ENCODE measurements at places on chromosomes 11 and 22.
A peak's percentile ranks its signal among the peaks of the same experiment; 100 is the strongest.

GRCh38 chr11:27968461-27968860, 139.5 kb downstream of the KIF18A start:
- no peak for DNase-seq

DNA sequence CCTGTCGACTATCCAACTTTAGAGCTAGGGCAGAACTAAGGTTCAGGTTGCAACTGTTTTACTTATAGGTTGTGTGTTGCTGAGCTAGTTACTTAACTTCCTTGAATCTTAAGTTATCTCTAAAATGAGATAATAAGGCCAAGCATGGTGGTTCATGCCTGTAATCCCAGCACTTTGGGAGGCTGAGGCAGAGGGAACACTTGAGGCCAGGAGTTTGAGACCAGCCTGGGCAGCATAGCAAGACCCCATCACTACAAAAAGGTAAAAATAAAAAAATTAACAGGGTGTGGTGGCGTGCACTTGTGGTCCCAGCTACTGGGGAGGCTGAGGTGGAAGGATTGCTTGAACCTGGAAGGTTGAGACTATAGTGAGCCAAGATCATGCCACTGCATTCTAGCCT, 2.1 kb downstream of the ACCS start:
- no peak for DNase-seq

GRCh38 chr11:35158701-35159510, 19.9 kb downstream of the CD44 start:
- DNase-seq = no peak

DNA sequence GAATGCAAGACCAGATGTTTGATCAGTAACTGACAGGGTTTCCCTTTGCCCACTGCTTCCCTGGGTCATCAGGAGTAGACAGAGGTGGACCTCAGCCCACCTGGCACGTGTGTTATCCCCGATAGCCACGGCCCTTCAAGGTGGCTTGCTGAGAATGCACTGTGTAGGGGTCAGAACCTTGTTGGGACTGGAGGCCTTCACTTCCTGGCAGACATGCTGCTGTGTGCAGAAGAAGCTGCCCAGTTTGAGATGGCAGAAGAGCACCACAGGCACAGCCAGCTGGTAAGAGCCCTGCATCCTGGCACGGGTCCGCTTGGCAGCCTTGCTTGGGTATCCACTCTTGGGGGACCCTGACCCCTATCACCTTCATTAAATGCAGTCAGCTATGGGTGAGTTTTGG, 81.8 kb downstream of the SFI1 start:
- DNase-seq = no peak

GRCh38 chr11:111604392-111605009, 2.3 kb downstream of the SIK2 start:
- DNase-seq = no peak

GRCh38 chr11:121829159-121829643, 286.8 kb downstream of the BLID start:
- DNase-seq = no peak

DNA sequence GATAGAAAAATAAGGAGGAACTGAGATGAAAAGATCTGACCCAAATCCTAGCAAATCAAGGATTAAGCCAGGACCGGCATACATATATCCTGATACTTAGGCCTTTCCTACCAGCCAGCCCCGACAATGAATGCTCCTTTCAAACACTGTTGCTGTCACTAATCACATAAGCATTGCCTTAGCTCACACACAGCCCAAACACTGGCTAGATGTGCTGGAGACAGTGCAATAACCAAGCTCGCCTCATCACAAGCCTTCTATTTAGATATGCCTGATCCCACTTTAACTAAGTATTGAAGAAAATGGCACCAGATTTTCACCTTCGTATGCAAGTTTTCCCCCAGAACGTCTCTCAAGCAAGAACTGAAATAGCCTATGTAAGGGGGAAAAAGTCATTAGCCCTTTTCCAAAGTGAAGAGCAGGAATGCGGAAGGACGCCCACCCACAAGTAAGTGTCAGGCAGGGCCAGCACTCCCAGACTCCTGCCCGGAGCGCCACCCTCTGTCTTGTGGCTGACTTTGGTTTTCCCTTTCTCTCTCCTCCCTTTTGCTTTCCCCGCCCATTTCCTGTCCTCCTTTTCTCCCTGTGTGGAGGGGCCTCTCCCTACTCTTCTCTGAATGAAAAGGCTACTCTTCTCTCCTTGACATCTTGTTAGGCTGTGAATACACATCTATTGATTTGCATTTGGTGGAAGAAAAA, 8.9 kb upstream of the OPCML start:
- DNase-seq = no peak

GRCh38 chr11:129447654-129448239, 72.1 kb downstream of the BARX2 start:
- no peak for DNase-seq

GRCh38 chr22:23168391-23169042, 11.8 kb upstream of the BCR start:
- DNase-seq = no peak

- DNase-seq = no peak
Measured at GRCh38 chr11:91947215-91947820, 277.3 kb upstream of the FAT3 start.

DNA sequence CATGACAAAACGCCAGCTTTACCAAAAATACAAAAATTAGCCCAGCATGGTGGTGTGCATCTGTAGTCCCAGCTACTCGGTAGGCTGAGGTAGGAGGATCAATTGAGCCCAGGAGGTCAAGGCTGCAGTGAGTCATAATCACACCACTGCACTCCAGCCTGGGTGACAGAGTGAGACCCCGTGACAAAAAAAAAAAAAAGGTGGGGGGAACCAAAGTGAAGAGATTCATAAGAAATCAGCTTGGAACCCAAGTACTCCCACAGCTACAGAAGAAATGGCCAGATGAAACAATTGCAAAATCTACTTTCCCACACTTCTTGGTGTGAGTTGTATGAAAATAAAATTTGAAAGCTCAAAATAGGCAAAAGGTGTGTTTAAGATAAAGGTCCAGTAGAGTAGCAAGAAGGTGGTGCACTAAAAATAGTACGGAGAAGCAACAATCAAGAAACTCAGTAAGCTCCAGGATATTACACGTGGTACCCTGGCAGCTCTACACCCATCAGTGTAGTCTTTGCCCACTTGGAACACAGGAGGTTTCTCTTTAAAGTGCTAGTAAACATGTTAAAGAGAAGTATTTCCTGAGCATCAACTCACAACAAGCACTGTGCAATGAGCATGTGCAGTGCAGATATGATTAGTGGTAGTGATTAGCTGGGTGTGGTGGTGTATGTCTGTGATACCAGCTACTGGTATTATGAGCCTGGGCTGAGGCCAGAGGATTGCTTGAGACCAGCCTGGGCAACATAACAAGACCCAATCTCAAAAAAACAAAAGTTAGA, 5.3 kb downstream of the HARBI1 start:
- no peak for DNase-seq

DNA sequence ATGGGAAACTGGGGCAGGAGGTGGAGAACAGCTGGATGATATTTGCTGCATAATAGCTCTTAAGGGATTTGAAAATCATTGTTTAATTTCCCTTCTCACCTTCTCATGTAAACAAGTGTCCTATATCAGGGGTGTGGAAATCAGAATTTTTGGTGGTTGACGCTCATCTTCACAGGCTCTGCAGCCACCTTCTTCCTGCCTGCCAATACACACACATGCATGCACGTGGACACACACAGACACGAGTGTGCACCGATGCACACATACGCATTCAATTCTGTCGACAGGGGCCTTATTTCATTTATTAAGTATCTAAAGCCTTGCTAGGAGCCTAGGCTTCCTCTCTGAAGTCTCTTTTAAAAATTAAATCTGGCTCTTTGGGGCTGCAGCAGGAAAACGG, 349.4 kb upstream of the NCAM1 start:
- DNase-seq = no peak

- no peak for DNase-seq
Measured at GRCh38 chr11:68164437-68164836, 43.2 kb upstream of the CHKA start.

DNA sequence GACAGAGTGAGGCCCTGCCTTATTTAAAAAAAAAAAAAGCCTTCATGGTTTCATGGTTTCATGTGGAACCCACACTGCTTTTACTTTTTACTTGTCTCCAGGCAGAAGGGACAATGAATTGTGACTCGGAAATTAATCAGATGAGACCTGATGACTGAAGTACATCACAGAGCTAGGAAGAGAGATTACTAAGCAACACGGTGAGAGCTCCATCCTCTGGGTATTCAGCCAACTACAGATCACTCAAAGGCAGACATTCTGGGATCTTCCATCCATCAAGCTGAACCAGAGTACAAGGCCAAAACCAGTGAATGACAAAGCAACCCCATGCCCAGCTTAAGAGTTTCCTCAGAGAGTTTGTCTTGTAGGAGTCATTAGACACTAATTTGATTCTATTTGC, 433.2 kb downstream of the SOX6 start:
- no peak for DNase-seq

- DNase-seq = no peak
Measured at GRCh38 chr22:37518509-37519267, 527 bp downstream of the CARD10 start.

DNA sequence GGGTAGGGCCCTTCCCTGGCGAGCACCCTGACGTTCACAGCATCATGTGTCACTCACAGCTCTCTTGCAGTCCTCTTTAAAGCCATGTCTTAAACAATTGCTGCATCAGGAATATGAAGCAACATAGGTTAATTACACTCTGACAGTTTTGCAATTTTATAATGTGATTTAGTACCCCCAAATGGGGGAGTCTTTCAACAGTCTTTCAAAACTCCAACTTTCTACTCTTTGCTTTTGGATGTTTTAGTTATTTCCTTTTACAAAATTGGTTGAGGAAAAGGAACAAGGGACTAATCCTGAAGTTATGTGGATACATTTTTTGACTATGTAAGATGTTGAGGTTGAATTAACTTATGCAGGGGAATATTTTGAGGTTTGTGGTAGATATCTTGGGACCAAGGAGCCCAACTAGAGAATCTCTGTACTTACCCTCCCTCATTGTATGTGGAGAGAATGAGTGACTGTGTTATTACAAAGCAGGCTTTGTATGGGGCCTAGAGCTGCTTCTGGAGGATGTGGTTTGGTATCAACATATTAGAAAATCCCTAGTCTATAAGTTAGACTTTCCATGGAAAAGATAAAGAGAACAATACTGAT, at the start of gene MMP8:
Gene MMP8, minus strand, starts transcription at position 51 of the 597 bp plus-strand sequence. CDS start 99 bp downstream, outside the sequence.
- DNase-seq = no peak

DNA sequence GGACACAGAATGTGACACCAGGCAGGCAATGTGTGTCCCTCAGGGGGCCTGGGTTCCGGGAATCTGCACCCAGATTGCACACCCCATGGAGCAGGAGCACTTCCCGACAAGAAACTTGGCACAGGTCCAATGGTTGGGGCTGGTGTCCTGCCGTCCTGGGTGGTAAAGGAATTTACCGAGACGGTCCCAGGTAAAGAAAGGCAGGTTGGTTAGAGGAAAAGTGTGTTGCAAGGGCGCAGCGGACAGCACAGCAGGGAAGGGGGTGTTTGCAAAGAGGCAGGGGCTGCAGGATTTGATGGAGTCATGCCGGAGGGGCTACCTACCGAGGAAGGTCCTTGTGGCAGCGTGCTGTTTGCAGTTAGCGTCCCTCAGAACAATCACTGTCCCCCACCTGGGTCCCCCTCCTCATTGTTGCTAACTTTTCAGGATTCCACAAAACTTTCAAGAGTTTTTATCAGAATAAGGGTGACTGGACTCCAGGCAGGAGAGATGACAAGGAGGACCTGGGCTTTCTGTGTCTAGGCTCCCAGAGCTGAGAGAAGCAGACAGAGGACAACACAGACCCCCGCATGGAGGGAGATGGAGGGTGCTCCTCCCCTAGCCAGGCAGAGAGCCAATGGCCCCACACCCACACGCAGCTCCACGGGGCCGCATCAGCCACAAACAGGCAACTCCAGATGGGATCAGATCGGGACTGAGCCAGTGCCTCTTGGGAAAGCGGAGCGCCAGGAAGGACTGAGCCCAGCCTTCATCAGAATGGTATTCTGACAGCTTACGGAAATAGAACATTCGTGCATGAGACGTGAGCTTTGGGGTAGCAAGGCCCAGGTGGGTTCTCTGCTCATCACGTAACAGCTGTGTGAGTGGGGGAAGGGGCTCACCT, 1423.9 kb downstream of the BRD1 start:
- DNase-seq = no peak

- DNase-seq = peak; percentile 6
Measured at GRCh38 chr11:33773404-33773986, 825 bp downstream of the FBXO3 start.

DNA sequence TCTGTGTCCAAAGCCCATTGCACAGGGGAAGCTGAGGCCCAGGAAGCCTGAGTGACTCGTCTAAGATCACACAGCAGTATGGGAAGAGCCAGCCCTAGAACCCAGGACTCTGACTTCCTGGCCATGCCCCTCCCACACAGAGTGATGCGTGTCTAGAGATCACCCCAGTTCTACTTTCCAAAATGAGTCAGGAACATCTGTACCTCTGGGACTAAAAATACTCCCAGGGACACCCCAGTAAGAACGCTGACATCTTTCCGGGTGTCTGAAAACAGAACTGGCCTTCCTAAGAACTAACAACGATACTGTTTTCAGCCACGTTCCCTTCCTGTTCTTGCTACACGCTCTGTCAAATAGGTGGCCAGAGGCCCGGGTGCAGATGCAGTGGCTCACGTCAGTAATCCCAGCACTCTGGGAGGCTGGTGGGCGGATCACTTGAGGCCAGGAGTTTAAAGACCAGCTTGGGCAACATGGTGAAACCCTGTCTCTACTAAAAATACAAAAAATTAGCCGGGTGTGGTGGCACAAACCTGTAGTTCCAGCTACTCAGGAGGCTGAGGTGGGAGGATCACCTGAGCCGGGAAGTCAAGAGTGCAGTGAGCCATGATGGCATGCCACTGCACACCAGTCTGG, 21.7 kb upstream of the PDGFB start:
- DNase-seq = no peak

- DNase-seq = no peak
Measured at GRCh38 chr11:112524798-112525197, 264.1 kb upstream of the PLET1 start.

GRCh38 chr11:127061947-127062346, 61.4 kb upstream of the KIRREL3 start:
- DNase-seq = no peak

DNA sequence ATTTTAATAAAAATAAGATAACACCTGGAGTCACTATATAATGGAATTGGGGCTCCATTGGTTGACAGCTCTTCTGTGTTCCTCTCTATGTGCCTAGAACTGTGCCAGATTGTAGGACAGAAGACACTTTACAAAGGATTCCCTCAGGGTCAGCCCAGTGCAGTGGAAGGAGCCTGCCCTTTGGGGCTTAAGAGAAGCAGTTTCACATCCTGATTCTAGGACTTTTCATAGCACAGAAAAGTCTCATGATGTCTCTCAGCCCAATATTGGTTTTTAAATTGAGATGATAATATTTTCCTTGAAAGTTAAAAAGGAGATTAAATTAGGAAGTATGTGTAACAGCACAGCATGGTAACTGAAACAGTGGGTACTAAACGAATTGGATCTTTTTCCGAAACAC, 7.1 kb downstream of the PLAAT4 start:
- DNase-seq = no peak

DNA sequence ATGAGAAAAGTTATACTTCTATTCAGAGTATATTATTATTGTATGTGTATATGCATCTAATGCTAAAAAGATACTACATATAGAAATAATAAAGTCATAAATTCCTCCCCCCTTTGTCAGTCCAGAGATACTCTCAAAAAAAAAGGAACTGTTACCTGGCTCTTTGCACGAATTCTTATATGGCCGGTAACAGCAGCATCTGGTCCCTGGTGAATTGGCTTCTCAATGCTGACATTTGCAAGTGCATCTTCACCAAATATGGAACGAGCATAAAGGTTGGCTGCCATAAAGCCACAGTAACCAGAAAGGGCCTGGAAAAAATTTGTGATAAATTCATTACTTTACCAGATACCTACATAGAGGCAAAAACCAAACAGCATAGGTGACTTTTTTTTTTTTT, 41.2 kb downstream of the COPB1 start:
- DNase-seq = no peak

- no peak for DNase-seq
Measured at GRCh38 chr11:36407356-36407755, 102.7 kb downstream of the TRAF6 start.
